NCI-H345 (cell line): ENCODE measurements at places on chromosomes 3 and 15.

DNA sequence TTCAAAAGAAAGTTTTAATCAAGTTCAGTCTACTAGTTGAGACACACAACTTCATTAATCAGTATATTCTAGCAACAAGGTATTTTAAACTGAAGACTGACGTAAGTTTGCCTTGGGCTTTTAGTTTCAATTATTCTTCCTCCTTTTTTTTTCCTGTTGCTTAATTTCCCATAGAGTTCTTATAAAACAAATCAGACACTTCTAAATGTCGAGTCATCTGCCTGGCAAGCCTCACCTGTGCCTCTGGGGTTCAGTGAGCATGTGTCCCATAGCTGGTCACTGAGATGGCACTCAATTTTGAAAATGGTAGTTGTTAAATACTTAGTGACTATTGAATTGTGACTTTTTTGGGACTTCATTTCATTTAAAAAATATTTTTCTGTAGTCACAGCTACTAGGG is 27.4 kb downstream of the NKIRAS1 start:
- no peak for DNase-seq

- no peak for DNase-seq
Measured at GRCh38 chr15:62264196-62264595, 99.1 kb upstream of the C2CD4B start.

DNA sequence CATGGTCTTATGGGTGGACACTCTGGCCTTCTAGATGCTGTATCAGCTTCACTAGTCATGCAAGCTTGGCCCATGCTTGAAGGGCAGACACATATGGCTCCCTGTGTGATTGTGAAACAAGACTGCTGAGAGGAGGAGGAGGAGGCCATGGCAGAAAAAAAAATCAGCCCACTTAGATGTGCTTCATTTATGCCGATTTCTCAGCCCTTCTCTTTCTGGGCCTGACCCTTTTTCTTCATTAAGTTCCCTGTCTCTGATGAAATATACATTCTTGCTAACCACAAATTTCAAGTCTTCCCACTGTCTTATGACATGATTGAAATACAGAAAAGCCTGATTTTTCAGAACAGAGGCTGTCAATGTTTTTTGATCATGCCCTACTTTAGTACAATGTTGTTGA is 213.0 kb upstream of the FEZF2 start:
- no peak for DNase-seq

GRCh38 chr15:55282284-55282833 is 7.3 kb downstream of the RAB27A start:
- no peak for DNase-seq

DNA sequence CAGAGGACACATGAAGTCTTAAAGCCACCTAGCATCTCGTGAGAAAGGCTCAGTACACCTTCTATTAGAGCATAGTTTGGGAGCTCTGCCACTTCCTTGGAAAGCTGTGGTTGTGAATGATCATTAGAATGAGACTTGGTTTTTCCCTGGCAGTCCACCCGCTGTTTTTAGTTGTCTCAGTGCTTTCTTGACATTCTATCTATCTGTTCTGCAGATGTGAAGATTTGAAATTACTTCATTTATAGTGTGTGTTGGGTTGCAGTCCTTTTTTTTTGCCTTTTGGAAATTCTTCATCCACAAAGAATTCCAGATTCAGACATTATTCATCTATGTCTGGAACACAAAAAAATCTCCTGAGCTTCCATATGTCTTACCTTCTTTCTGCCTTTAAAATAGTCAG is 23.7 kb downstream of the PPP2R3A start:
- DNase-seq, result no peak

DNA sequence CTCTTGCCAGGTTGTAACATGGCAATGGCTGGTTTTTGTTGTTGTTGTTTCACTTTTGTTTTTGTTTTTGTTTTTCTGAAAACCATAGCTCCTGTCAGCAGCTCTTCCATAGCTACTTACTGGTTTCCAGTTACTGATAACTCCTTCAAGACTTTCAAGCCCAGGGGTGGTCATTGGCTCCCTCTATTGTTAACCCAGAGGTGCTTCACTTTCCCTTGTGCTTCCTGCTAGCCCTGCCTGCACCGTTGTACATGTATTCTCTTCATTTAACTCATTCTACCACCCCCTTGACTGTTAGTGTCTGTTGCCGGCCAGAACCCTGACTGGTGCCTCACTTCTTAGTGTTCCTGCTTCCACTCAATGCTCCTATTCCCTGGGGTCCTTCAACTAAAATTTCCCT is 4.2 kb upstream of the TRAT1 start:
- DNase-seq, result no peak

DNA sequence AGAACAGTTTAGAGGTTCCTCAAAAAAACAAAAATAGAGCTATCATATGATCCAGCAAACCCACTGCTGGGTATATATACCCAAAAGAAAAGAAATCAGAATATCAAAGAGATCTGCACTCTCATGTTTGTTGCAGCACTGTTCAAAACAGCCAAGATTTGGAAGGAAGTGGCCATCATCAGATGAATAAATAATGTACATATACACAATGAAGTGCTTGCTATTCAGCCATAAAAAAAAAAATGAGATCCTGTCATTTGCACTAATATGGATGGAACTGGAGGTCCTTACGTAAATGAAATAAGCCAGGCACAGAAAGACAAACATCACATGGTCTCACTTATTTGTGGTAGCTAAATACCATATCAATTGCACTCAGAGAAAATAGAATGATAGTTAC is 58.4 kb downstream of the SCAPER start:
- peak; percentile 20 for DNase-seq

GRCh38 chr3:144415492-144415891 is 443.9 kb downstream of the DIPK2A start:
- DNase-seq, result no peak

- no peak for DNase-seq
Measured at GRCh38 chr3:128339491-128340012, 127.1 kb downstream of the DNAJB8 start.

- no peak for DNase-seq
Measured at GRCh38 chr3:188505151-188505550, 351.2 kb downstream of the LPP start.

- DNase-seq, result no peak
Measured at GRCh38 chr3:133701435-133702358, 40.0 kb upstream of the TOPBP1 start.

GRCh38 chr3:98884675-98885371 is 16.7 kb downstream of the DCBLD2 start:
- DNase-seq, result no peak

GRCh38 chr3:69194431-69195165 is 72.2 kb upstream of the LMOD3 start:
- no peak for DNase-seq

DNA sequence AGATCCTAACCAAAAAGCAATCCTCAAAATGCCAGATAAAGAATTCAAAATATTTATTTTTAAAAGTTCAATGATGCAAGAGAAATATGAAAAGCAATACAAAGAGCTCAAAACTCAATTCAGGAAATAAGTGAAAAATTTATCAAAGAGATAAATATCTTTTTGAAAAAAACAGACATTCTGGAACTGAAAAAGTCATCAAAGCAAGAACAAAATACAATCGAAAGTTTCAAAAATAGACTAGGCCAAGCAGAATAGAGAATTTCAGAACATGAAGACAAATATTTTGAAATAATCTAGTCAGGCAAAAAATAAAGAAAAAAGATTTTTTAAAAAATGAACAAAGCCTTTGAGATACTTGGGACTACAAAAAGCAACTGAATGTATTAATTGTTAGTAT is 83.4 kb upstream of the STT3B start:
- DNase-seq, result no peak

DNA sequence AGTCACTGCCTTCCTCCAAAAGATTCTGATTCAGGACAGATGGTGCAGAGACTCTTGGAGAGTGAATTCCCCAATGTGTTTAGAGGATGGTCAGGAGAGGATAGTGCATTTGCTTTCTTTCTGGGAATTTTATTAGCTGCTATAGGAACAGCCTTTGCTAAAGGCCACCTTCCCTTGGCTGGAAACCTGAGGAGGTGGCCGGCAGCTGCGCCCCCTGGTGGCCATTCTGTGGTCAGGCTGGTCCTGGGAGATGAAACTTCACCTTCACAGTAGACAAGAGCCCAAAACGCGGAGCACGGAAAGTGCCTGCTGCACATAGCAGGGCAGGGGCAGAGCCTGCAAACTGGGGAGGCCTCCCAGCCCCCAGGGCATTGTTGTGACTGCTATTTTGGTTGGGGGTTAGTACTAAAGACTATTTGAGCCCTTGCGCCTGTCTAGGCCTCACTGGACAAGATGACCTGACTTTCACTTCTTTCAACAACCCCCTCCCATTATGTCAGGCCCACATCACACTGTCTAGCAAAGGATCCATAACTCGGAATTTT is 34.3 kb downstream of the SEC22C start:
- DNase-seq, result peak; percentile 37

GRCh38 chr15:83320404-83320803 is 35.9 kb upstream of the BNC1 start:
- no peak for DNase-seq

GRCh38 chr3:184314700-184315542 is 515 bp downstream of the EIF4G1 start:
- DNase-seq, result peak; percentile 43

DNA sequence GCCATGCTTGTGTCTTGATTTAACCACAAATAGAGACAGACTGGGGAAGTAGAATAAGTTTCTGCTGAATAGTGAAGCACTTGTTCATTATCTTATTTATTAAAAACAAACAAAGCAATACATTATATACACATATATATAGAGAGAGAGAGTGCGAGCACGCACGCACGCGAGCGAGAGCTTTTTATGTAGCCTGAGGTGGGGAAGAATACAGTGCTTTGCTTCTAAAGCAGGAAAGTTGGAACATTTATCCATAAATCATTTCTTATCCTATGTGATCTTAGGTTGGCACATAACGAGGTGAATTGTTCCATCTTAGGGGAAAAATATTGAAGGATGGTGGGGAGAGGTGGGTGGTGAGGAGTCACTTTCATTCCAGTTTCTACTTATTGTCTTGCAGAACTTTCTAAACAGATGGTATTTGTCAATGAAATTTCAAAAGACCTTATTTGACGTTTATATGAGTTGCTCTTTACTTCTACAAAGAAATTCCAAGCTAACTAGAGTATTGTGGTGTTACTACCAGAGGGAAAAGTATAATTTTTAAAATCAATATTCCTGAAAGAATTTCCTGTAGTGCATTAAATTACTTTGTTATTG is 110.0 kb downstream of the ATG7 start:
- no peak for DNase-seq

DNA sequence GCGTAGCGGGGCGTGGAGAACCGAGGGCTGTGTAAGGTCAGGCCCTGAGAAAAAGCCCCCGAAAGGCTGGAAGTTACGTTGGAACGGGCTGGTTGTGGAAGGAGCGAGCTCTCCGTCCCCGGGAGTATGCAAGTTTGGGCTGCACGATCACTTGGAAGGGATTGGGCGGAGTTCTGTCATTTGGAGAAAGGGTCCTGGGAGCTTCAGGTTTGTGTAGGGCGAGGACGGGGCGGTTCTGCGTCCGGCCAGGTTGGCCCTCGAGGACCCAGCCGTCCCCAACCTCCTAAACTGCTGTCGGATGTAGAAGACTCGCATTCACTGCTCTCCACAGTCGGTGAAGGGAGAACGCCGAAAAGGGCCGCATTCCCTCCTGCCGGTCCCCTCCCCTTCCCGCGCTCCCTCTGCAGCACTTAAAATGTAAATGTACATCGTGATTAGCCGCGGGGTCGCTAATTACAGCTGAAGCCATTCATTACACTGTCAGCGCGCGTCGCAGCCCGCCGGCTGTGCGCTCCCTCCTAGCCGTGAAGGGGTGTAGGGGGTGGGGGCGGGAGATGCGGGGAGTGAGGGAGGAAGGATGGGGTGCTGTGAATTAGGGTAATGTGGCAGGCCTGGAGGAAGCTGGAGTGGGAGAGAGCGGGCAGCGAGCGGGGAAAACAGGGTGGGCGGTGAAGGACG is 2.5 kb upstream of the RPP25 start:
- DNase-seq, result no peak

GRCh38 chr3:124424396-124424795 is 305.9 kb upstream of the UMPS start:
- no peak for DNase-seq

- no peak for DNase-seq
Measured at GRCh38 chr3:15151166-15151565, 52.2 kb upstream of the RBSN start.

DNA sequence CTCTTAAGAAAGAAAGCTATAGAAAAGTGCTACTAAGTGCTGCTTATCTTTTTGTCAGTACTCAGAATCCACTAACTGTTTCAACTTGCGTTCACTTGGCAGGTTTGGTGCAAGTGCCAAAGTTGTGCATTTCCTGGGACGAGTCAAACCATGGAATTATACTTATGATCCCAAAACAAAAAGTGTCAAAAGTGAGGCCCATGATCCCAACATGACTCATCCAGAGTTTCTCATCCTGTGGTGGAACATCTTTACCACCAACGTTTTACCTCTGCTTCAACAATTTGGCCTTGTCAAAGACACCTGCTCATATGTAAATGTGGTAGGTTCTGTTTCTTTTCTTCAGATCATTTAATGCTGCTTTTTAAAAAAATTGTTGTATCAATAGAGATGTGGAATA is 32.6 kb downstream of the GYG1 start:
- no peak for DNase-seq

GRCh38 chr3:53740956-53741355 is 105.3 kb downstream of the CHDH start:
- no peak for DNase-seq

DNA sequence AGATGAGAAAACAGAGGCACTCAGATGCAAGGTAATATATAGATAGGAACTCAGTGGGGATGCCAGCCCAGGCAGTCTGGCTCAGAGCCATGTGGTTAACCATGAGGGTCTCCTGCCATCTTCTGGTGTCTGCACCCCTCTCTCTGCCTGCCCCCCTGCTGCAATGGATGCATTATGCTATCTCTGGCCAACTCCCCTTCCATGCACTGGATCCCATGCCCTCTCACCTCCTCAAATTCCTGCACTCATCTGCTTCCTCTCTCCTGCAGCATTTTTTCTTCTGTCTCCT is 163.2 kb downstream of the STT3B start:
- DNase-seq, result no peak

DNA sequence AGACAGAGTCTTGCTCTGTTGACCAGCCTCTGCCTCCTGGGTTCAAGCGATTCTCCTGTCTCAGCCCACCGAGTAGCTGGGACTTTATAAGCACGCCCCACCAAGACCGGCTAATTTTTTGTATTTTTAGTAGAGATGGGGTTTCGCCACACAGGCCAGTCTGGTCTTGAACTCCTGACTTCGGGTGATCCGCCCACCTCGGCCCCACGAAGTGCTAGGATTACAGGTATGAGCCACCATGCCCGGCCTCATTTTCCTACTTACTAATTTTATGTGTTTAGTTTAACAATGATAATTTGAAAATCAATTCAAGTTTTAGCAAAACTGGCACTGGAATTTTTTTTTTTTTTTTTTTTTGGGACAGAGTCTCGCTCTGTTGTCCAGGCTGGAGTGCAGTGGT is 336.5 kb downstream of the LPP start:
- DNase-seq, result no peak

- no peak for DNase-seq
Measured at GRCh38 chr15:31179693-31180092, 78.2 kb upstream of the TRPM1 start.
